ENCODE measurements at places on chromosomes 16 and 17. TPM values are rescaled to one million over a fixed set of nuclear protein-coding genes. Genes with fewer than 3 reads are reported as not detected.

The NGFR gene
- total RNA-seq, result not detected

The IGSF6 gene
- total RNA-seq, result under 0.01 TPM

The KCNG4 gene
- total RNA-seq, result not detected

The PLA2G10 gene
- total RNA-seq, result not detected

The TMEM88 gene
- 10.7 TPM for total RNA-seq

The STAT5A gene
- total RNA-seq, result 4.6 TPM

The NFATC3 gene
- 34.5 TPM for total RNA-seq

The PKD1 gene
- total RNA-seq, result 159 TPM

The KDM8 gene
- total RNA-seq, result 10.0 TPM

The SLC52A1 gene
- total RNA-seq, result not detected

The CES5A gene
- not detected for total RNA-seq

The ZCCHC14 gene
- total RNA-seq, result 12.2 TPM

The ARHGAP44 gene
- 0.44 TPM for total RNA-seq

The CCNF gene
- 4.6 TPM for total RNA-seq

The ZNF750 gene
- total RNA-seq, result not detected

The RHOT2 gene
- 56.5 TPM for total RNA-seq

The CLEC18A gene
- 0.66 TPM for total RNA-seq

The DPEP2 gene
- total RNA-seq, result not detected

The FSCN2 gene
- 1.3 TPM for total RNA-seq

The PRR11 gene
- 14.9 TPM for total RNA-seq

The WNT9B gene
- total RNA-seq, result not detected

The KRT32 gene
- total RNA-seq, result not detected

The ITGB4 gene
- 0.44 TPM for total RNA-seq

All from placental pericyte (primary cell).